ENCODE measurements at places on chromosomes 1 and 21.
A peak's percentile ranks its signal among the peaks of the same experiment; 100 is the strongest.

DNA sequence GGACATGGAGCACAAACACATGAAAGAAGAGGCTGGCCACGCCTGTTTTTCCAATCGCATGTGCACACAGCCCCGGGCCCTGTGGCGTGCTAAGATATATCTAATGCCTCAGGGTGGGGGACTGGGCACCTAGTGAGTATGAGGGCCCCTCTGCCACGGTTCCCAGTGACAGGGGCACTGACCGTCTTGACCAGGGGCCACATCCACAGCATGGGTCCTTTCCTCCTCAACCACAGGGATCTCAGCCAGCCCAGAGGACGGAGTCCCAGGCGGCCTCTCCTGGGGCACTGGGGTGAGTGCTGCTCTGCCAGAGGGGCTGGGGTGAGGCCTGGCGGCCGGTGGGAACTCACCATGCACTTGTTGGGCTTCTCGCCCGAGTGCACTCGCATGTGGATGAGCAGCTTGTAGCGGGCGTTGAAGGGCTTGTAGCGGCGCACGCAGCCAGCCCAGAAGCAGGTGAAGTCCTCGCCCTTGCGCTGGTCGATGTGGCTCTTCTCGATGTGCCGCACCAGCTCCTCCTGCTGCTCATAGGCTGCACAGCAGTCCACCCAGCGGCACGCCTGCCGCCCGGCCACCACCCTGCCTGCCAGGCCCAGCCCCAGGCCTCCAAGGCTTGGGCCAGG is 134.7 kb downstream of the DMRTB1 start:
- DNase-seq, result no peak

DNA sequence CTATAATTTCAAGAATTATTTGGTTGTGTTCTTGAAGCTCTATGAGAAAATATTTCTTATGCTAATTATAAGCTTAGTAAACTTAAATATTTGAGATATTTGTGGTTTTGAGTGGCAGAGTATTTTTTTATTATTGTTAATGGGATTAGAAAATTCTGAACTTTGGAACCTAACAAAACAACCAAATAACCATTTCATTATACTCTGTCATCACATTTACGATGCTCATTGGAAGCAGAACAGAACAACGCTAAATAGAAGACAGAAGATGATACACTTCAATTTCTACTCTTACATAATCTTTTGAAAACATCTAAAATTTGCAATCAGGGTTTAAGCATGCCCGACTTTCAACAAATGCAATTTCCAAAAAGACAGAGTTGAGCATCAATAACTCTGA is 270.2 kb downstream of the PTPRC start:
- DNase-seq, result no peak

DNA sequence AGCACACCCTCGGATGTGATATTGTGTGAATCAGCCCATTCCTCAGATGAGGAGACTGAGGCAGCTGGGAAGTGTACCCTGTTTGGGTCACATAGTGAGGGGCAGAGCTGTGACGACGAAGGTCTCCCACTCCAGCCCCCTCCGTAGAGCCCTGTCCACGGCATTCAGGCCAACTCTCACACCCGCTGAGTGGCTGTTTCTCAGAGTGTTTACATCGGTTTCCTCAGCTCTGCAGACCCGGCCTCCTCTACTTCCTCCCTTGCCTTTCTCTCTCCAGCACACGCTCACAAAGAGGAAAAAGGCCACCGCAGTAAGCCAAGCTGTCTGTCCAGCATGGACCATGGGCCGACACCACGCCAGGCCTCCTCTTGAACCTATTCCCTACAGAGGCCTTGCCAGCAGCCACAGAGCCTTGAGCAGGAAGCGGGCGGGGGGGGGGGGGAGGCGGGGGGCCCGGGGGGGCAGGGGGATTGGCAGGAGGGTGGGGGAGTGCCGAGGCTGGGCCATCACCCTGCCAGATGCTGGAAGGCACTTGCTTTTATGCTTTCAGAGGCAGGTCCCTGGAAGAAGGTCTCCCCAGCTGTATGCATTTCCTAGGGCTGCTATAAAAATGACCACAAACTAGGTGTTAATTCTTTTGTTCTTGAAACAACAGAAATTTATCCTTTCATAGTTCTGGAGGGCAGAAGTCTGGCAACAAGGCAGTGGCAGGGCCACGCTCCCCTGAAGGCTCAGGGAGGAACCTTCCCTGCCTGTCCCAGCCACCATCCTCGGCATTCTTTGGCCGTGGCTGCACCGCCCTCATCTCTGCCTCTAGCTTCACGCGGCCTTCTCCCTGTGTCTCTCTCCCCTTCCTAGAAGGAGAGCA is 178.4 kb downstream of the PSMG1 start:
- no peak for DNase-seq

- peak; percentile 9 for DNase-seq
These were observed 21.2 kb upstream of the CENPF start for GRCh38 chr1:214581785-214582184.

DNA sequence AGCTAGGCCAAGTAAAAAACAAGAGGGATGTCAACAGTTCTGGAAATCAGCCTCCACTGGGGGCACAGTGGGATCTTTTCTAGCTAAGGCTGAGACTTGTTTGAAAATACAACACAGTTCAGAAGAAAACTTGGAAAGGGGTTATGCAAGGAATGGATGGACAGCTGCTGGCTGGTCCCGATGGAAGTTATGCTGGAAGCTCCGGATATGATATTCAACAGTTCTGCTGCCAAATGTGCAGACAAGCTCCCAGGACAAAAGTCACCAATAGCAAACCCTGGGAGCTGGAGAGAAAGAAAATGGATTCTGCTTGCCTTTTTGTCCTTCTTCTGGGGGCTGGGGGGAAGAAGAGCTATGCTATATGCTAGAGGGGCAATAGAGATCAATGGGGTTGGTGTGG is 14.3 kb downstream of the LMX1A start:
- no peak for DNase-seq
